Activated CD8-positive, alpha-beta T cell treated with anti-CD3 and anti-CD28 coated beads, Interleukin-2, amount 10 ng/mL, durations not matched to agents 7 days and 5 days (primary cell): ENCODE measurements at places on chromosomes 1 and 21. TPM values are rescaled to one million over a fixed set of nuclear protein-coding genes. Genes with fewer than 3 reads are reported as not detected.

Gene RNU1-2
- 1,730 TPM for total RNA-seq

Gene DDAH1
- total RNA-seq, result 0.13 TPM

Gene MEGF6
- 7.1 TPM for total RNA-seq

Gene MTOR
- total RNA-seq, result 57.5 TPM

Gene CYP4Z1
- total RNA-seq, result not detected

Gene SPRR2F
- total RNA-seq, result not detected

Gene ATP1A4
- total RNA-seq, result not detected

Gene RXFP4
- total RNA-seq, result not detected

Gene CFHR3
- total RNA-seq, result not detected

Gene PLEKHN1
- total RNA-seq, result 2.2 TPM

Gene LAD1
- total RNA-seq, result not detected

Gene NUAK2
- 1.6 TPM for total RNA-seq

DNA sequence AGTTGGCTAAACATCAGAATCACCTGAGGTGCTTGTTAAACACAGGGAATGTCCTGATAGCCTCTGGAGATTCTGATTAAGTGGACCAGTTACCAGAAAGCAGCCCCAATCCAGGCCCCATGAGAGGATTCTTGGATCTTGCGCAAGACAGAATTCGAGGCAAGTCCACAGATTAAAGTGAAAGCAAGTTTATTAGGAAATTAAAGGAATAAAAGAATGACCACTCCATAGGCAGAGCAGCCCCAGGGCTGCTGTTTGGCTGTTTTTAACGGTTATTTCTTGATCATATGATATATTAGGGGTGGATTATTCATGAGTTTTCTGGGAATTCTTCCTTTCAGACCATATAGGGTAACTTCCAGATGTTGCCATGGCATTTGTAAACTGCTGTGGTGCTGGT is 176.2 kb downstream of the ROR1 start:
- DNase-seq, result no peak

DNA sequence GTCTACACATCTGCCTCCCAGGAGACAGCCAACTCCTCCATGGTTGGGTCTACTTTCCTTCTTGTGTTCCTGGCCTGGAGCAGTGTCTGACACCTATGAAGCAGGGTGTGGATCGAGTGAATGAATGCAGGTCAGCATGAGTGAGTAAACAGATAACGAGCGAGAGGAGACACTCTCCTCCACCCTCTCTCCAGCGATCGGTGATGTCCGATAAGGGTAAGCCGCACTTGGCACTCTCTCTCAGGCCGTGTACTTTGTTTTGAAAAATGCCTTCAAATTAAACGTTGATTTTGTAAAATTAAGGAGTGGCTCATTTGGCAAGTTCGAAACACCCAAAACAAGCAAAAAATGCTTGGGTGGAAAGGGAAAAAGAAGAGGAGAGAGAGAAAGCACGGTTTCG is 43.8 kb upstream of the DMRTB1 start:
- no peak for DNase-seq

DNA sequence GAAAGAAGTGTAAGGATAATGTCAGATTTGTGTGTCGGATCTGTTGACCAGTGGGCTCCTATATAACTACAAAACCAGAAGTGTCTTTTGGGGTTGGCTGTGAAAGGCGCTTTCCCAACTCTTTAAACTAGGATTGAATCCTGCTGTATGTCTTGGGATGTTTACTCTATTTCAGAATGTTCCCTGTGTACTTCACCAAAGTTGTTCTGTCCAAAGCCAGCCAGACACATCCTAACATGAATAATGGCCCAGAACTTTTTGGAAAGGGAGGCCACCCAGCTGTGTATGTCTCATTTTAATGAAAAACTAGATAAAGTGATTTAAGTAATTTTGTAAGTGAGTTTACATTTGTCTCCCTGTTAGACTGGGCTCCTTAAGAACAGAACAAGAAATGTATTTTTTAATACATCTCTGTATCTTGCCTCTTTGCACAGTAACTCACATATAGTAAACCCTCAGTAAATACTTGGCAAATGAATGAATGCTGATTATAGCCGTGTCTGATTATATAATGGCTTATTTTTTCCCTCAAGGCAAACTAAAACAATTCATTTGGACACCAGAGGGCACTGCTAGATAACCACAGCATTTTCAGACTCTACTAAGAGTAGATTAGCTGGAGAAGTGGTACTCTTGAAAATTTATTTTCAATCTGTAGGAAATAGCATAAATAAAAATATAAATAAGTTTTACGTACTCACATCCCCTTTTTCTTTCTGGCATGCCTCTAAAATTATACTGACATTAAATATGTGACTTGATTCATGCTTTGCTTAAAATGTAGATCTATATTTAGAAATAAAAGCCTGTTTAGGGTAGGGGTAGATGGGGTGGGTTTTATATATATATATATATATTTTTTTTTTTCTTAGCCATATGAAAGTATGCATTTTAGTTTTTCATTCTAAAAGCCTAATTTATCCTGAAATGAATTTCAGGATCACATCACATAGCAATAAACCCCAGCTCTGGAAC is 23.8 kb downstream of the TSEN15 start:
- DNase-seq, result peak; percentile 43

DNA sequence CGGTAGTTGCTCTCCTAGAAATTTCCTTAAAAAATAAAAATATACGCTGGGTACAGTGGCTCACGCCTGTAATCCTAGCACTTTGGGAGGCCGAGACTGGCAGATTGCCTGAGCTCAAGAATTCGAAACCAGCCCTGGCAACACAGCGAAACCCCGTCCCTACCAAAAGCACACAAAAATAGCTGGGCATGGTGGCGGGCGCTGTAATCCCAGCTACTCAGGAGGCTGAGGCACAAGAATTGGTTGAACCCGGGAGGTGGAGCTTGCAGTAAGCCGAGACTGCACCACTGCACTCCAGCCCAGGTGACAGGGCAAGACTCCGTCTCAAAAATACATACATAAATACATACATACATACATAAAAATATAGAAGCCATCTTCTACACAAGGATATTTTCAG is 262.8 kb downstream of the AKT3 start:
- DNase-seq, result no peak

- no peak for DNase-seq
Measured at GRCh38 chr21:34808569-34809204, 139.9 kb downstream of the CLIC6 start.

- DNase-seq, result no peak
Measured at GRCh38 chr1:92076363-92076762, 1.2 kb upstream of the SETSIP start.

- no peak for DNase-seq
Measured at GRCh38 chr1:164673584-164674214, 114.7 kb downstream of the PBX1 start.

- no peak for DNase-seq
Measured at GRCh38 chr1:48681476-48682305, 95.0 kb downstream of the BEND5 start.

DNA sequence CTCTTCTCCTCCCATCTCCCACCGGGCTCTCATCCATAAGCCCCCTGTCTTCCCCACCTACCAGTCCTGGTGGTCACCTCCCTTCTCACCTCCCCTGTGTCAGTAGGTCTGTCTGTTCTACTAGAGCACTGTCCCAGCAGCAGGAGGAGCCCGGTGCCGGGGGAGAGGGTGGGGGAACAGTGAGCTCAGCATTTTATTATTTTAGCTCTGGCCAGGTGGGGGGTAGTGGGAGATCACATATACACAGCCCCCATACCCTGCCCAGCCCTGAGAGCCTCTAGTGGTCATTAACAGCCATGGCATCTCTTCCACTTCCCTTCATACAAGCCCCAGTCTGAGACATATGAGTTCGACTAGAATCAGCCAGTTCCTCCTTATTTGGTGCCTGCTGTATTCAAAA is at the start of gene TMOD4:
TMOD4 (minus strand) TSS at position 119 of the 400 bp plus-strand sequence. CDS start 1,106 bp downstream, outside the sequence.
- no peak for DNase-seq

DNA sequence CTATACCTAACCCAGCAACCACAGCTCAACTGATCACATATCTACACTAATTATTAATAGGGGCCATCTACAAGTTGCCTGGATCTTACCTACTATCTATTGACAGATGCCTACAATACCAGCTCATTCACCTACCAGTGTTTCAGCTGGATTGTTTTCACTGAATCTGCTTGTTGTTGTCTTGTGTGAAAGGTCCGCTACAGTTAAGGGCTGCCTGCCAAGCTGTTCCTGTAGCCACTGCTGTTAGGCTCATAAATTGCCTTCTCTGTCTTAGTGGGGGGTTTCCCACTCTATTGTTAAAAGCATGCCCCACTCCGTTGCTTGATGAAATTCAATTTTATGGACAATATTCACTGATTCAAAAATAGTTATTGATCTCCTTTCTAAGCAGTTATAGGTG is 199.7 kb upstream of the TMPRSS15 start:
- DNase-seq, result no peak

GRCh38 chr1:1748686-1749321 is 24.6 kb upstream of the CDK11A start:
- DNase-seq, result no peak

GRCh38 chr21:19048098-19048672 is 644.6 kb upstream of the TMPRSS15 start:
- DNase-seq, result no peak

- peak; percentile 76 for DNase-seq
Measured at GRCh38 chr1:183956559-183957188, 80.9 kb downstream of the COLGALT2 start.

- DNase-seq, result no peak
Measured at GRCh38 chr1:3145532-3146325, 76.7 kb downstream of the PRDM16 start.

GRCh38 chr1:110903853-110904500 is 31.0 kb downstream of the CD53 start:
- no peak for DNase-seq

DNA sequence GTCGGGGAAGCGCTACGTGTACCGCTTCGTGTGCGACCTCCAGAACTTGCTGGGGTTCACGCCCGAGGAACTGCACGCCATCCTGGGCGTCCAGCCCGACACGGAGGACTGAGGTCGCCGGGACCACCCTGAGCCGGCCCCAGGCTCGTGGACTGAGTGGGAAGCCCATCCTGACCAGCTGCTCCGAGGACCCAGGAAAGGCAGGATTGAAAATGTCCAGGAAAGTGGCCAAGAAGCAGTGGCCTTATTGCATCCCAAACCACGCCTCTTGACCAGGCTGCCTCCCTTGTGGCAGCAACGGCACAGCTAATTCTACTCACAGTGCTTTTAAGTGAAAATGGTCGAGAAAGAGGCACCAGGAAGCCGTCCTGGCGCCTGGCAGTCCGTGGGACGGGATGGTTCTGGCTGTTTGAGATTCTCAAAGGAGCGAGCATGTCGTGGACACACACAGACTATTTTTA is 17.1 kb downstream of the ETS2 start:
- DNase-seq, result no peak

GRCh38 chr1:88730995-88731394 is 46.9 kb downstream of the PKN2 start:
- no peak for DNase-seq

GRCh38 chr1:6634371-6635052 is 9.8 kb downstream of the THAP3 start:
- DNase-seq, result peak; percentile 42

DNA sequence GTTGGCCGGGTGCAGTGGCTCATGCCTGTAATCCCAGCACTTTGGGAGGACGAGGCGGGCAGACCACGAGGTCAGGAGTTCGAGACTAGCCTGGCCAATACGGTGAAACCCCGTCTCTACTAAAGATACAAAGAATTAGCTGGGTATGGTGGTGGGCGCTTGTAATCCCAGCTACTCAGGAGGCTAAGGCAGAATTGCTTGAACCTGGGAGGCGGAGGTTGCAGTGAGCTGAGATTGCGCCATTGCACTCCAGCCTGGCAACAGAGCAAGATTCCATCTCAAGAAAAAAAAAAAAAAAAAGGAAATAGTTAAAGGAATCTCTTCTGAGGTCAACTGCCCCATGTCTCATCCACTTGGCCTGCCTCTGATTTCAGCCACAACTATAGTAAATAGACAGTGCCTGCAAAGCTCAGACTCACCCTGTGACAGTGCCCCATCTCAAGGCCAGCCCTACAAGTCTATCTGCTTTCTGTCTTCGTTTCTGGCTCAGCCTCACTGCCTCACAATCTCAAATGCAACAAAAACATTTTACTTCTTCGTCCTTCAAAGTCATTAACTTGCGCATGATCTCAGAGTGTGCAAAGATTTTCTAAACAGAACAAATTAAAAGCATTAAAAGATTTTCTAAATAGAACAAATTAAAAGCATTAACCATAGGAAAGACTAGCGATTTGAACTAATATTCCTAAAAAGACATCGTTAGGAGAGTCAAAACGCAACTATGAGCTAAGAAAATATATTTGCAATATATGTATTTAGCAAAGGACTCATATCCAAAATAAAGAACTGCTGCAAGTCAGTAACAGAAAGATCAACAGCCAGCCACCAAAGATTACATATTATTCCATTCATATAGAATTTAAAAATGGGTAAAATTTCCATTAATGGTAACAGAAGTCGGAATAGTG is 65.0 kb upstream of the PRDX6 start:
- no peak for DNase-seq

DNA sequence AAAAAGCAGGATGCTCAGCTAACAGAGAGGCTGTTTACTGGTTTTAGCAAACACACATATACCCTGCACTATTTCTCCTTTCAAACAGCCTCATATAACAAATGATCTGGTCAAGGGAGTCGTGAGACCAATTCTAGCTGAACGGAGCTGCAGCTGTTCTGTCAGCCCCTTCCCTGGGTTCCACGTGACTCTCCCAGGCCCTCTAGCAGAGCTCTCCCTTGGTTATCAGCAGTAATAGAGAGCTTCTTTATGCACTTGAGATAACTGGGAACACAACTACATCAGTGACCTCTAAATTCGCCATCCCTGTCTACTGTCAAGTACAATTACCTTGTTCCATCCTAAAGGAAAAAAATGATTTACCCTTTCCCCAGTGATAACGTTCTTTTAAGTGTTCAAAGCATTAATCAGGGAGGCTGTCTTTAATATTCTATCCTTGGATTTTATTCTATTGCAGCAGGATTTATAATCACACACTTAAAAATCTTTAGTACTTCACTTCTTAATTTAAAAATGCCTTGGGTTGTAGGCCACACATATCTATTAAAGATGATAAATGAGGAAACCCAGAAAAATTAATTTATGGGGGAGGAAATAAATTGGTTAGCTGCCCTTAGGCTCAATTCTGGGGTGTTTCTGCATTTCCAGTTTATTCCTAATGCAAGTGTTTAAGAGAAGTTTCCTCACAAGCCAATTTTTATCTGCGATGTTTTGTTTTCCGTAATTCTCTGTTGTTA is 28.2 kb downstream of the PTGER3 start:
- DNase-seq, result no peak
